ENCODE measurements at places on chromosomes 7 and 10.

DNA sequence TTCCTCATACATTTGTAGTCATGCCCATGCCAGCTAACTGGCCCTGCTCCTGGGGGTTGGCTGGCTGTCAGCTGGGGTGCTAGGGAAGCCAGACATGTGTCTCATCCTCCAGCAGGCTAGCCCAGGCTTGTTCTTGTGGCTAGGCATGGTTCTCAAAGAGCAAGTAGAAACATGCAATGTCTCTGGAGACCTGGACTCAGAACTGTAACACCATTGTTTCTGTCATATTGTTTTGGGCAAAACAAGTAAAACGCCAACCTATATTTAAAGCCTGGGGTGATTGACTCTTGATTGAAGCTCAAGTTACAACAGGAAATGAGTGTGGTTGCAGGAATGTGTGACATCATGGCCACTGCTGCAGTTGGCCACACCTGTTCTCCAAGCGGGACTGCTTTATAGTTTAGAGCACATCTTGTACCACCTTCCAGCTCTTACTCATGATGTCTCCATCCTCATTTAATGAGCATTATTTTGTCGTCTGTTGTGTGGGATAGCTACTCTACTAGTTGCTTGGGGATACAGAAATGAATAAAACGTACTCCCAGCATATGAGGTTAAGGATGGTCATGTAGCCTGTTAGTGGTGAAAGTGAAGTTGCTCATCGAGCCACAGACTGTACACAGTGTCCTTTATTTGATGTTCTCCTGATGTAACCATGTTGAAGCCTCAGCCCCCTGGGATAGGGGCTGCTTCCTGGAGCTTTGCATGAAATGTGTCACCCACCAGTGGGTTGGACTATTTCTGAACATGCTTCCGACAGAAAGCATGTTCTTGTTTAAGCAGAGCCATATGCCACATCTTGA, 168.4 kb downstream of the SORCS3 start:
- DNase-seq = peak; percentile 72

GRCh38 chr10:79333513-79333912, 13.8 kb upstream of the PPIF start:
- no peak for DNase-seq

GRCh38 chr10:91598211-91598977, 34.5 kb downstream of the PPP1R3C start:
- DNase-seq = no peak

DNA sequence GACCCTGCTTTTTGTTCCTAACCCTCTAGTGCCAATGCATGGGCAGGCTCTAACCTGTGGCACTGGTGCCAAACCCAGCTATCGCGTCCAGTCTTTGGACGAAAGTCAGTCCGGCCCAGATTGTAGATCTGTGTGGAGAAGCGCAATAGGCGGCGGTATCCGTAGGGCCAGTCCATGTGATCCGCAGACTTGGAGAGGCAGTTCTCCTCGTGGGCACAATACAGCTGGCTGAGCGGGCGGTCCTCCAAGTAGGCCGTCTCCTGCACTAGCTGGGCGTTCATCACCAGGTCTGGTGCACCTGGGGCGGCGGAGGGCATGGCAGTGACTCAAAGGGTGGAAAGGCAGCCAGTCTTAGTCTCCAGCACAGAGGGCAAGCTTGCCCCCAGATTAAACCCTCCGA, 14.5 kb downstream of the LOXL4 start:
- no peak for DNase-seq

- DNase-seq = no peak
These were observed 44.2 kb upstream of the FHIP2A start for GRCh38 chr10:114777415-114777814.

- no peak for DNase-seq
These were observed 731.5 kb upstream of the FZD8 start for GRCh38 chr10:36373424-36374096.

GRCh38 chr10:35643151-35644049, 1.3 kb upstream of the FZD8 start:
- peak; percentile 87 for DNase-seq

DNA sequence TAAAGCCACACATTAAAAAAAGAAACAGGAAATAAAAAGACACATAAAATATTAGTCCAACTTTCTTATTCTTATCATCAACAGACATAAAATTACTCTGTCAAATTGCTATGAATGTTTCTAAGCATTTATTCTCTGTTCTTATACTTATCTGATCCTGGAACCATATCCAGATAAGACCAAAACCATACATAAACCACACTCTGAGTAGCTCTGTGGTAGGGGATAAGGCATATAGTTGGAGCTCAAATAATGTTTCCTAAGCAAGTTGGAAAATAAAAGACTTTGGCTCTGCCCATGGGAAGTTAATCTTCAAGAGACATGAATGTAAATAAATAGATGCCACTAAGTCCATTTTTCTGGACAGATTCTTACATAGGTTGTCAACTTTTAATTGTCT, 103.1 kb upstream of the PLXDC2 start:
- no peak for DNase-seq

- no peak for DNase-seq
These were observed 36.5 kb downstream of the NPS start for GRCh38 chr10:127585519-127586023.

GRCh38 chr10:69936091-69936490, 116.6 kb upstream of the MACROH2A2 start:
- DNase-seq = no peak

- no peak for DNase-seq
These were observed 326.8 kb upstream of the NRG3 start for GRCh38 chr10:81548160-81548559.
